ENCODE measurements at places on chromosomes 4 and X.

DNA sequence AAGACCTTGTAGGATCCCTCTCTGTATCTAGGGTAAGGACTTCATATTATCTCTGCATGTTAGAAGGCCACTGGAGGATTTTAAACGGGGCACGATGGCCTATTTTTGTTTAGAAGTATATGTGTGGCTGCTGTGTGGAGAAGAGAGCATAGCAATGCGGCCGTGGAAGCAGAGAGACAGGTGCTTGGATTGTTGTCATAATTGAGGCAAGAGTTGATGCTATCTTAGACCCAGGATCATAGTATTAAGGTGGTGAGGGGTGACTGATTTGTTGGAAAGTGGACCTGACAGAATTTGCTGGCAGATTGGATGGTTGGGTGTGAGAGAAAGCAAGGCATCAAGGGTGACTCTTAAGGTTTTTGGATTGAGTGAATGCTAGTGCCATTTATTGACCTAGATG lies 63.4 kb downstream of the CCKAR start:
- no peak for DNase-seq

GRCh38 chr4:145170223-145170622 lies 10.2 kb downstream of the OTUD4 start:
- DNase-seq = no peak

GRCh38 chr4:99746443-99746842 lies 70.2 kb upstream of the DAPP1 start:
- DNase-seq = no peak

GRCh38 chr4:81225252-81225651 lies 10.2 kb upstream of the PRKG2 start:
- DNase-seq = no peak

DNA sequence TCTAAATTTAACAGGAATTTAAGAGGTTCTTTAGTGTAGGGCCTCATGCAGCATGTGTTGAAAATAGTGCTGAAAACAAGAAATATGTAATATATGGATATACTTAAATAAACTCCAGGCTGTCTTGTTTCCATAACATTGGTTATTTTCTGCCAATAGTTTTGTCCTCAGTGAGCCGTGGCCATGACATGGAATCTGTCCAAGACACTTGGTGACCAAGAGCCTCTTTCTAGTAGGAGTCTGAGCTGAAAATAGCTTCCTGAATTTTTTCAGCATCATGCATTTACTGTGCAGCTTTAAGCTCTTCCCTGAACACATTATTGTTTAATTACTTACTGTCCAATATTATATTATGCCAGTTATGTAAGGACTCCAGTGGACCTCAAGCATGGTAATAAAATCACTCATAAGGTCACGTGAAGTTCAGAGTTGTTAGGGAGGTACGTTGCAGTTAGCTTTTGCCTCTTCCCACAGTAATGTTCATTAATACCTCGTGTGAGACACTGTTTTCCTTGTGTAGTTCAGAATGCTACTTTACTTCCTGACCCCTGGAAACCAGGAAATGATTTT lies 488.2 kb downstream of the GRID2 start:
- DNase-seq = no peak

GRCh38 chrX:14056206-14056605 lies 26.5 kb upstream of the GEMIN8 start:
- DNase-seq = no peak

DNA sequence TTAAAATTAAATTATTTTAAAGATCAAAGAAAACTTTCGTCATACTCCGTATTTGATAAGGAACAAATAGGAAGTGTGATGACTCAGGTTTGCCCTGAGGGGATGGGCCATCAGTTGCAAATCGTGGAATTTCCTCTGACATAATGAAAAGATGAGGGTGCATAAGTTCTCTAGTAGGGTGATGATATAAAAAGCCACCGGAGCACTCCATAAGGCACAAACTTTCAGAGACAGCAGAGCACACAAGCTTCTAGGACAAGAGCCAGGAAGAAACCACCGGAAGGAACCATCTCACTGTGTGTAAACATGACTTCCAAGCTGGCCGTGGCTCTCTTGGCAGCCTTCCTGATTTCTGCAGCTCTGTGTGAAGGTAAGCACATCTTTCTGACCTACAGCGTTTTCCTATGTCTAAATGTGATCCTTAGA lies at the start of gene CXCL8:
Gene CXCL8, plus strand, starts transcription at position 217 of the 426 bp plus-strand sequence. Its CDS starts 90 bp downstream, at position 307.
- DNase-seq = no peak

- DNase-seq = no peak
Observed at GRCh38 chr4:52548818-52549570, 110.1 kb downstream of the USP46 start.

DNA sequence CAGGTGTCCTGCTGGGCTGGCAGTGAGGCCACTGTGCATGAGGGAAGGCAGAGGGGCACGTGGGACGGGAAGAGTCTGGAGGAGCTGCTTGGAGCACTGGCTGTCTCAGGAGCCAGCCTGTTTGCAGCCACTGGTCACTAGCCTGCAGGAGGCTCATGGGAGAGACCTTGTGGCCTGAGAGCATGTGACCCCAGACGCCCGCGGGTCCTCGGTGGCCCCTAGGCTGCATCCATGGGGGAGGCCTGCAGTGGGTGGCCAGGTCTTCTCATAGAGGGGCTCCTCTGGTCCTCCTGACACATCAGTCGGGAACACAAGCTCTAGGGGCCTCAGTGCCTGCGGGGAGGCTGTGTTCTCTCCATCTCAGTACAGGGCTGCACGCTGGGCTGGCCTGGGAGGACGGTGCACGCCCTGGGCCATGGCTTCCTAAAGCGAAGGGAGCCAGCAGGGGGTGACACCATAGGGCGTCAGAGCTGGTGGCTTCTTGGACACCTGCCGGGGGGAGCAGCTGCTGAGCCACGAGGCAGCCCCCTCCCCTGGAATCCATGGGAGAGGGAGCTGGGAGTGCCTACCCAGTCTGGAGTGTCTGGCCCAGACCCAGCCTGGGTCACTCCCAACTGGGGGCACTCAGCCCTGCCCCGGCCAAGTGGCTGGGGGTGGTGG lies 12.3 kb downstream of the NAT8L start:
- DNase-seq = no peak

DNA sequence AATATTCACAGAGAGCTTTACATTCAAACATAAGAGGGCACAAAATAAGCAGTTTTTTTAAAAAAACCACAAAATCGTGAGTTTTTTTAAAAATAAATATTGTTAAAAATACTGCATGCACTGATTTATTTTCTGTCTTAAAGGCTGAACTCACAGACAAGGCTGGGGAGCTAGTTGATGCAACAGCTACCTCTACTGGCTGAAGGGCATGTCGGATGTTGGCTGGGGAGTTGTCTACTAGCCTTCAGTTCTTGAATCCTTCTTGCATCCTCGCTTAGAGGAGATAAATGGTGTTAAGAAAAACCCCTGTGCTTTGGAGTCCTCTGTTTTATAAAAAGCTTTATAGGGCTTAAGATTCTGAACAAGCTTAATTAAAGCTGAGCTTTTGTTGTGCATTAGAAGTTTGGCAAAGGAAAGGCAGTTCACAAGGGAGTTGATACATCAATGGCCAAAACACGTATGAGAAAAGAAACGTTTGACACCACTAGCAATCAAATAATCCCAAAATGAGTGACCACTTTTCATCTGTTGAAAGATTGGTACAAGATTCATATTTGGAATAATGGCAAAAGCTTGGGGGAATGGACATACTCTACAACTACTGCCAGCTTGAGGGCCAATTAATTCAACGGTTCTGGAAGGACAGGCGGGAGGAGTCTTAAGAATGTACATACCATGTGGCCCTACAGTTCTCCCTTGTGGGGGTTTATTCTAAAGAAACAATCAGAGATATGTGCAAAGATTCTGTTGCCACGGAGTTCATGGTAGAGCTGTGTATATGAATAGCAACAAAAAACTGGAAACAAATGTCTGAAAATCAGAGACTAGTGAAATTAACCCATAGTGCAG lies 94.7 kb downstream of the SEL1L3 start:
- DNase-seq = peak; percentile 74

DNA sequence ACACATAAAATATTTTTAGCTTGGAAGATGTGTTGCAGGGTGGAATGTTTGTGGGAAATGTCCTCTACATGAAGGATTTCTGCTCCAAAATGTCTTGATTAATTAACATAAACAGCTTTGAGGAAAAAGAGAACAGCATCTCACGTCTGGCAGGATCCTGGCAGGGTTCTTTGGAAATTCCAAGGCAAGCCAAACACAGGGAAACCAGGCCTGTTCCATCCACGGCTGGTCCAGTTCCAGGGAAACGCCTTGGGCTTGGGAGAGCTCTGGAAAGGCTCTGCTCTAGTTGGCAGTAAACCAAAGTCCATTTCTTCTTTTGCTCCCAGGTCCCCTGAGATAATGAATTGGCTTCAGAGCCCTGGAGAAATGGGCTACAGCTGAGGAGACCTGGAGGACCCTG lies 42.4 kb upstream of the GAB1 start:
- no peak for DNase-seq

DNA sequence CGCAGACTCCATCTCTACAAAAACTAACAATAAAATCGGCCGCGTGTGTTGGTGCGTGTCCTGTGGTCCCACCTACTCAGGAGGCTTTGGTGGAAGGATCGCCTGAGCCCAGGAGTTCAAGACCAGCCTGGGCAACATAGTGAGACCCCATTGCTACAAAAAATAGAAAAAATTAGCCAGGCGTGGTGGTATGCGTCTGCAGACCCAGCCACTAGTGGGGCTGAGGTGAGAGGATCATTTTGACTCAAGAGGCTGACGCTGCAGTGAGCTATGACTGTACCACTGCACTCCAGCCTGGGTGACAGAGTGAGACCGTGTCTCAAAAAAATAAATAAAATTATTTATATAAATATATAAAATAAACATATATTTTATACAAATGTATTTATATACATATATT lies 22.3 kb downstream of the ASMTL start:
- DNase-seq = no peak

DNA sequence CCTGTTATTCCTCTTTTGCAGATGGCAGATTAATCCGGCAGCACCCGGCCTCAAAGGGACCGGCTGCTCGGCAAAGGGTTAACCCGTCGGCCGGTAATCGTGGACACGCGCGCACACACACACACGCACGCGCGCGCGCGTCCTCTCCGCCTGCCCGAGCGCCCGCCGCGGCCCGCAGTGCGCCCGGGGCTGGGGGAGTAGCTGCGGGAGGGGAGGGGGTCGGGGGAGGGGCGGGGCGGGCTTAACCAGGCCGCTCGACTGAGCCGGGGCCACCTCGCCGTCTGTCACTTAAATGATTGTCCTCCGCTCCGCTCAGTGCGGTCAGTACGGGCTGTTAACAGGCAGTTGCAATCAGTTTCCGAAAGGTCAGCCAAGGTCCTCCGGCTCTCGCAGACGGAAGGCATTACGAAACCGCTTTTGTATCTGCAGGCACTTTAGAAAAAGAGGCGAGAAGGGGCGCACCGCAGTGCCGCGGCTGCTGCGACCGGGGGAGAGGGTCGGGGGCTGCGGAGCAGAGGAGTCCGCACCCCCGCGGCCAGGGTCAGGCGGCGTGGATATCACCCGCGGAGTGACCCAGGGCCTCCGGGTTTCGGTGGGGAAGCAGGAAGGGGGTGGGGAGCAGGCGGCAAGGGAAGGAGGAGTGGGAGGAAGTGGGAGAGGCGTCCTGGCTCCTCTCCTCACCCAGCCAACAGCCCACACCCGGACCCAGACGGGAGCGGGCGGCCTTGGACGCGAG lies 57.3 kb upstream of the BCOR start:
- peak; percentile 64 for DNase-seq

DNA sequence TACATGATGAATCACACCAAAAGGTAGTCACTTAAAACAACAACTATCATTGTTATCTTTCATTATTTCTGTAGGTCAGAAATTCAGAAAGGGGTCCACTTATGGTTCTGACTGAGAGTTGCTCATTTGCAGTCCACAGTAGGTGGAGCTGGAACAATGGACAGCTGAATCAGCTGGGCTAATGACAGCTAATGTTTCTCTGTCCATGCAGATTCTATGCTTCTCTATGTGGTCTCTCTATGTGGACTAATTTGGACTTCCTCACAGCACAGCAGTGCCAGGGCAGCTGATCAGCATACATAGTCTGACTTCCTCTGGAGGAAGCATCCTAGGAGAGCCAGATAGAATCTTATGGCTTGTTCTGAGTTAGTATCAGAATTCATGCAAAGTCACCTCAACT lies 131.7 kb upstream of the INTU start:
- no peak for DNase-seq

DNA sequence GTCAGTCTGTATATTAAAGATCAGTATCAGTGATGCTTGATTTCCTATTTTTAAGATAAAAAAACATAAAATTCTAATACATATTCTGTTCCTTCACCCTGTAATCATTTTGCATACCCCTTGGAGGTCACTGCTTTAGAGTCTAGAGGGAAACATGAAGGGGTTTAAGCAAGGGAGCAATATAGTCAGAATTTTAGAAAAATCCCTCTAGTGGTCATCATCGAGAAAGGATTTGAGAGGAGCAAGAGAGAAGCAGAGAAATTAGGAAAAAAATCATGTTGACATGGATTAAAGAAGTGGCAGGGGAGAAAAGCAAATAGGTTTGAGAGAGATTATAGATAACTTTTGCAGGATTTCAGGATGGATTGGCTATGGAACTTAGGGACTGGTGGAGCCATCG lies 11.1 kb downstream of the APEX2 start:
- no peak for DNase-seq

GRCh38 chrX:26138274-26138673 lies at the start of gene MAGEB18:
TSS of gene MAGEB18 (plus strand) at chrX:26138343. CDS start at chrX:26138986, 643 bp downstream.
- no peak for DNase-seq

DNA sequence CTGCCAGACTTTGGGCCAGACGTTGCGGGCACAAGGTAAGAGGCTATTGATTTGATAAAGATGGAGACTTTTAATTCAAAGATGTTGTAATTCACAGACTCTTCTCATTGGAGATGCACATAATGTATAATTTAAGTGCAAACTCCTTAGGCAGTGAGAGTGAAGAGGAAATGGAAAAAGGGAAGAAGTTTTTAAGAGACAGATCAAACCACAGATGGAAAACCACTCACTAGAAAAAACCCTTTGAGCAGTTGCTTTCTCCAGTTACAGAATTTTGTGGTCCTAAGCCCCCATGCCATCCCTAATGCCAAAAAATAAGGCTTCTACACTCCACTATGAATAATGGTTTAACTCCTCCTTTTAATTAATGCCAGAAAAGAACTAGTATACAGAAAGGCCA lies 977.1 kb upstream of the PRKX start:
- no peak for DNase-seq

DNA sequence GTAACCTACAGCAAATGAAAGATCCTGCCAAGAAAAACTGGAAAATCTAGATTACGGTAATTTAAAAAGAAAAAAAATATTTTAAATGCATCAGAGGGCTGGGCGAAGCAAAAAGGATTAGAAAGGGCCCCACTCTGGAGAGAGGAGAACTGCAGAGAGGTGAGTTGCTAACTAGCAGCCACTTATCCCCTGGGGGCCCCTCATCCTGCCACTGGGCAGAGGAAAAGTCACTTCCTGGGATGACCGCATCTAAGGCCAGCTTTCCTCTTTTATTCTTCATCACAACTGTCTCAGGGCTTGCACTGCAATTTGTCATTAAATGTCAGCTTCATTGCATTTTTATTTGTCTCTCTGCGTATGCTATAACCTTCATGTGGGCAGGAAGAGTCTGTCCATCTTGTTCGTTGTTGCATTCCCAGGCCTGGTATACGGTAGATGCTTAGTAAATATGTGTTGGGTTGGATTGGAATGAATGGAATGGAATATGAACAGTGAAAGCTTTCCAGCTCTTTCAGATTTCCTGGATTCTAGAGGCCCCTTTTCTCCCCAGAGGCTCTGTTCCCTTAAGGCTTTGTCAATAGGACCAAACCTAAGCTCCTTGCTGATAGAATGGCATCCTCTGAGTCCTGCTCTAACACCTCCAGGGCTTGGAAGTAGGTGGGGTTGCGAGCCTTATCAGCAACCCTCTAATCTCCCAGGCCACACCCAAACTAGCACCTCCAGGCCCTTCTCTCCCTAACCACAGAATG lies 58.9 kb downstream of the TLR10 start:
- no peak for DNase-seq

- DNase-seq = no peak
Observed at GRCh38 chr4:77354550-77354949, 197.5 kb downstream of the CCNG2 start.

- DNase-seq = peak; percentile 0
Observed at GRCh38 chrX:82092307-82092706, 890.4 kb downstream of the SH3BGRL start.
